Thyroid gland (tissue), 4 donors: ENCODE measurements at places on chromosomes 4 and X. TPM values are rescaled to one million over a fixed set of nuclear protein-coding genes. Genes with fewer than 3 reads are reported as not detected.

Gene BMPR1B
- 0.49 TPM for total RNA-seq

Gene EFHC2
- 8.6 TPM for total RNA-seq

DNA sequence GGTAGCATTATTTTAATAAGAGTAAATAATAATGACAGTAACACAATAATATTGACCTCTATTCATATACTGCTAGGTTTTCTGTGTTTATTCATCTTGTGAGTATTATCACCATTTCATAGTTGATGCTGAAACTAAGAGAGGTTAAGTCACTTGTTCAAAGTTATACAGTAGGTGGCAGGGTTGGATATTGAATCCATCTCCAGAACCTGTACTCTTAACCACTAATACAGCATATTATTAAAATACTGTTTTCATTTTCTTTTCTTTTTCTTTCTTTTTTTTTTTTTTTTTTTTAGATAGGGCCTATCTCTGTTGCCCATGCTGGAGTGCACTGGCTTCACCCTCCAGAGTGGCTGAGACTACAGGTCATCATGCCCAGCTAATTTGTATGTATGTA lies 7.1 kb upstream of the ELF2 start:
- H3K36me3 ChIP-seq: no peaks in the 10 kb centered on the region
- H3K4me3 ChIP-seq: no peak overlapping the region
- no peak overlapping the region for H3K27ac ChIP-seq
- H3K4me1 ChIP-seq: no peaks in the 10 kb centered on the region

- no peaks in the 10 kb centered on the region for H3K27me3 ChIP-seq
- H3K4me1 ChIP-seq: no peaks in the 10 kb centered on the region
- H3K27ac ChIP-seq: no peak overlapping the region
- no peak for DNase-seq
These were observed 98.6 kb upstream of the LANCL3 start for GRCh38 chrX:37472836-37473235.

- no peaks in the 10 kb centered on the region for H3K4me1 ChIP-seq
- H3K27me3 ChIP-seq: no peaks in the 10 kb centered on the region
- H3K36me3 ChIP-seq: no peaks in the 10 kb centered on the region
- H3K4me3 ChIP-seq: no peak overlapping the region
These were observed 119.4 kb upstream of the C1GALT1C1 start for GRCh38 chrX:120749141-120749846.

DNA sequence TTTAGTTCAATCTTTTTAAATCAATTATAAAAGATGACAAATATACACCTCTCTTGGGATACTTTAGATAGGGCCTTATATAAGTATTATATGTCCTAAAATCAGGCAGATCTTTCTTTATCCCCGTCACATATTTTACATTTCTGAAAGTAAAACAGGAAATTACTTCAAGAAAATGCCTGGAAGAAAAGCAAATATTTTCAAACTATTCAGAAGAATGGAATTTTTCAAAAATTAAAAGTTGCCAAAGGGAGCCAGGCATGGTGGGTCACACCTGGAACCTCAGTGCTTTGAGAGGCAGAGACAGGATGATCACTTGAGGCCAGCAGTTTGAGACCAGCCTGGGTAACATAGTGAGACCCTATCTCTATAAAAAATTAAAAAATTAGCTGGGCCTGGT lies 34.4 kb downstream of the MGARP start:
- no peaks in the 10 kb centered on the region for H3K36me3 ChIP-seq
- H3K4me1 ChIP-seq: no peaks in the 10 kb centered on the region
- DNase-seq: no peak
- H3K4me3 ChIP-seq: no peak overlapping the region
